ENCODE measurements at places on chromosomes 2 and 18.

- DNase-seq, result no peak
These were observed 109.5 kb downstream of the PXDN start for GRCh38 chr2:1634681-1635341.

DNA sequence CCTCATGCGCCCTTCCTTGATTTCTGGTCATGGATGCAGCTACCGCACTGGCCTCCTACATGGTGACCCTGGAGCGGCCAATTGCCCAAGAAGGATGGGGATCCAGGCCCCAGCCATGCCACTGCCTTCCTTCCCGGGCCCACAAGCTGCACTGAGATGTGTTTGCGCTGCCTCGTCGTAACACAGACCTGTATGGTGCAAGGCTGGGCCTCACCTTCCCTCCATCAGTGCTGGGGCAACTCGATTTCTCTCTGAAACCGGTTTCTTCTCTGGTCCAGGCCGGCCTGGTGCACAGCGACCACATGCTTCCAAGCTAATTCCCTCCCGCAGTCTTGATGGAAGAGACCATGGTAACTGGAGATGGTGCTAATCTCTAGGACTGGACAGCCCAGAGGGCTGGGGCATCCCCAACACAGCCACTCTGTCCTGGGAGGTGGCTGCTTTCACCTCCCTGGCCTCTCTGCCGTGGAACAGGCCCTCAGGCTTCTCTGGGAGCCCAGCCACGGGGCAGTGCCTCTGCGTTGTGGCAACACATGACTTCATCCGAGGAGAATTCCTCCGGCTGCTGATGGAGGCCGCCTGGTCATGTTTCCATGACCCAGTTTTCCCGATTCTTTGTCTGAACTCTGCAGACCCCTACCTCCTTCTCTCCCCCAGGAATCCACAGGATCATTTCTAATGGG, 184.2 kb downstream of the GLI2 start:
- DNase-seq, result no peak

- DNase-seq, result no peak
These were observed 15.8 kb upstream of the VRK2 start for GRCh38 chr2:58030771-58031170.

DNA sequence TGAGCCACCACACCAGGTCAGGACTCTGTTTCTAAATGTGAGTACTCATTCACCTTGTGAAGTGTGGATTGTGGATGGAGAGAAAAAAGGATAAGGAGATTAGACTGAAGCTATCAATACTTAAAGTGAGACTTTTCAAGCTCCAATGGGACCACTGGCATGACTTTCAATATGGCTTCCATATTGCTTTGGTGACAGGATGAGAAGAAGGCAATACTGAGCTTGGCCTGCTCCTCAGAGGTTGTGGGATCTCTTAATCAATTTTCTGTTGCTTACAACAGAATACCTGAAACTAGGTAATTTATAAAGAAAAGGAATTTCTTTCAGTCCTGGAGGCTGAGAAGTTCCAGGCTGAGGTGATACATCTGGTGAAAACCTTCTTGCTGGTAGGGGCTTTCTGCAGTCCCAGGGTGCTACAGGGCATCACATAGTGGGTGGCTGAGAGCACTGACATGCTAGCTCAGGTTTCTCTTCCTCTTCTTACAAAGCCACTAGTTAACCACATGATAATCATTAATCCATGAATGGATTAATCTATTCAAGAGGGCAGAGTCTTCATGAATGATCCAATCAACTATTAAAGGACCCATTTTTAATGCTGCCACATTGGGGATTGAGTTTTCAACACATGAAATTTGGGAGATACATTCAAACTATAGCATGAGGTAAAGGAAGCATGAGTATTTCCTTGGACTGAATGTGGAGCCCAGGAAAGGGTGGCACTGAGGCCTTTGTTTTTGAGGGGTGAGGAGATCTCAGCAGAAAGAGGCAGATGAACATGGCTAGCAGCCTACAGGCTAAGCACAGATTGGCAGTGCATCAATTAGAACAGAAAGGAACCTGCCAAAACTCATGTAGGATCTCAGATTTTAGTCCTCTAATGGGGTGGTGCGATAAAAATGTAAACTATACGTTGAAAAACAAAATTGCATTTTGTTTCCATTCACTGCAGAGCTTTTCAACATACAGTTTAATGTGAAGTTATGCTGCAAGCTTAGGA, 274.5 kb downstream of the PIK3C3 start:
- DNase-seq, result peak; percentile 0

GRCh38 chr2:149365931-149366583, 35.7 kb downstream of the LYPD6 start:
- DNase-seq, result no peak

DNA sequence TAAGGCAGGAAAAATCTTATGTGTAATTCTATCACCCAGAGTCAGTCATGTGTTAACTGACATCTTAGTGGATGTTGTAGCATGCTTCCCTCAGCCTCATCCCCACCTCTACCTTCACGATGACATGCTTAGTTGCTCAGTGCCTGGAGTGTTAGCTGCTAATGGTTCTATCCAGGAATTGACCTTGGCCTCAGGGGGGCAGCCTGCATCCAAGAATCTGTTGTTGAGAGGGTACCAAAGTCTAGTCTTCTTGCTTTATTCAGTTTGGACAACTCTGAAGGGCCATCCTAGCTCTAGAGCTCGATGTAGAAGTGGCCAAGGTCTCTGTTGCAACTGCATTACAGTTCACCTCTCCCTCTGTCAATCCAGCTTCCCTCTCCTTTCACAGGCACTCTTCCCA, 61.2 kb downstream of the ACYP2 start:
- no peak for DNase-seq

GRCh38 chr2:10410823-10411437, 37.2 kb downstream of the ODC1 start:
- DNase-seq, result no peak

Measured in MV-4-11 (cell line).